ENCODE measurements at places on chromosomes 4 and X.

- DNase-seq: no peak
These were observed 44.0 kb upstream of the MXD4 start for GRCh38 chr4:2305766-2306501.

DNA sequence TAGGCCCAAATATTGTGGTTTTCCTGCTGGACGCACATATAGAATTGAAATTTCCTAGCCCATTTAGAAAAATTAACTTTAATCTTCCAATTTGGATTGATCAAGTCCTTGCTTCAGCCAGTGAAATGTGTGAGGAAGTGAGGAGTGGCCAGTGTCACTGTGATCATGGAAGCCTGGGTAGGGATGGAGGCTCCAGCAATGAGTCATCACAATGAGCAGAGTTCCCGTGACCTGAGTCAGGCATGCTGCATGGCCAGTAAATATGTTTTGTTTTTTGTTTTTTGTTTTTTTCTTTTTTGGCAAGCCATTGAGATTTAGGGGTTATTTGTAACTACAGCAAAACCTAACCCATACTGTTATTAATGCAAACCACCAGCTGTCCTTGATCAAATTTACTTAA is 52.1 kb downstream of the IDS start:
- no peak for DNase-seq

GRCh38 chr4:105560421-105560848 is 8.0 kb downstream of the ARHGEF38 start:
- no peak for DNase-seq

DNA sequence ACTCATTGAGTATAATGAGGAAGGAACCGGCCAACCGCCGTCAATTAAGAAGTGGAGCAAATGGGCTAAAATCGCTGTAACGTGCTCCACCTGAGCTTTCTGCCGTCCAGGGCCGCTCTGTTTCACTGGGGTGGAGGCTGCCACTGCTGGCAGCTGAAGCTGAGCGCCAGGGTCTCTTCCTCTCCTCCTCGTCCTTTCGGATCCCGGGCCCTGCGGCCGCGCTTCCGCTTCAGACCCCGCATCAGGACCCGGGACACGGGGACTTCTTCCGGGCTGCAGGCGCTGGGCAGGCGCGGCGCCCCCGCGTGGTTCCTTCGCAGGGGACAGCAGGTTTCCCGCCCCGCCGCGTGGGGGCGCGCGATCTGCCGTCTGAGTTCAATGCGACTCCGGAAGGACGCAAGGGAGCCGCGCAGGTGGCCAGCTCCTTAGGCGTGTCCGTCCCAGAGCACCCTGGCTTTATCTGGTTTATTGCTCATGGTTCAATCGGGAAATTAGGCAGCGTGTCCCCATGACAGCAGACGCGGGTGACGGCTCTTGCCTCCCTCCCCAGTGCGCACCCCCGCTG is 519.8 kb downstream of the TRIML1 start:
- DNase-seq: no peak

DNA sequence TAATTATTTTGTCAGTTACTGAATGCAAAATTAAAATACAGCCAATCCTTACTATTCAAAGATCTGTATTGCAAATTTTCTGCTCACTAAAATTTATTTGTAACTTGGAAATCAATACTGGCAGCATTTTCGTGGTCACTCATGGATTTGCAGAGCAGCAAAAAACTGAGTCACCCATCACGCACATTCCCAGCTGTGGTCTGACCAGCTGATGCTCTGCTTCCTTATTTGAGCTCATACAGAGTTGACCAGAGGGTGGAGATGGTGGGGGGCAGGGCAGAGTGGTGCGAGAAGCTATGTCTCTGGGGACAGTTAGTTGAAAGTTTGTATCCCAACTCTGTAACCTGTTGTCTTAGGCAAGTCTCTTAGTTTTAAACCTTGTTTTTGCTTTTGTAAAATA is 214.8 kb downstream of the SPCS3 start:
- DNase-seq: no peak

DNA sequence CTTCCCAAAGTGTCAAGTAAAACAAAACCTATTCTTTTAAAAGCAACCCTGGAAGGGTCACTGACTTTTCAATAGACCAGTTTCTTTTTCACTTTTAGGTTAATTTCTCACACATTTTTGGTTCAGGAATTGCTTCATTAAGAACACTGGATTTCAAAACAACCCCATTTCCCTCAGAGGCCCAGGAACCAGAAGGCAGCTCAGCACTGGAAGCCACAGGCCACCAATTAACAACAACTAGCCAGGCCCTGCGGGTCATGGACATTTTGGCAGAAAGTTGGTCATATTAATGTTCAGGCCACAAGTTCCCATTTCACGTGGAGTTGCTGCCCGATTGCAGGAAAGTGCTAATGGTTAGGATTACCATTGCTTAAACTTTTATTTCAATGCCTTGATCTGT is 39.8 kb downstream of the HAND2 start:
- DNase-seq: no peak

- DNase-seq: no peak
These were observed 39.6 kb upstream of the TMPRSS11A start for GRCh38 chr4:68002906-68003305.

DNA sequence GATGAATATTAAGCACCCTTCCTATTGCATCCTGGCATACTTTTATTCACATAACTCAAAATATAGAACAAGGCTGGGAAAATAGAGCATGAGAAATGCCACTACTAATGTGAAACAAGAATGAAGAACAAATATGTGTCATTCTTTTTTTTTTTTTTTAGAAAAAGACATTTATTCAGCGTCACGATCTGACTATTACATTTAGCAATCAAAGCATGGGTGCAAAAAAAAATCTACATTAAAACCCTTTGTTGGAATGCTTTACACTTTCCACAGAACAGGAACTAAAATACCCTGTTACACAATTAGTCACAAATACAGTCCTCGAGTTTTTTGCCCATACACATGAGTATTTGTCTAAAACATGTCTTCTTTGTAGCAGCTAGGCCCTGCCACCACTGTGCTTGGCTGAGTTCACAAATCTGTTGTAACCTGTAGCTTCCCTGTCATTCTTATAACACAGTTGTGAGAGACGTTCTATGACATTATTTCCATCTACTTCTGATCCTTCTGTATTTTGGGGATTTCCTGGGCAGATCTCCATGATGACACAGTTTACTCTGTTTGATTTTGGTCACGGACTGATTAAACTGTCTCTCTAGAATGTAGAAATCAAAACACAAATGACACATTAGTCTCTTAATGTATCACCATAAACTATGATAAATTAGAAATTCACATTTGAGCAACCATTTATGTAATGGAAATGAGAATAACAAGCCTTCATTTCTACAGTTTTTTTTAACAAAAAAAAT is 9.4 kb upstream of the TET2 start:
- DNase-seq: no peak

GRCh38 chrX:155215443-155216178 is 649 bp upstream of the VBP1 start:
- DNase-seq: no peak

DNA sequence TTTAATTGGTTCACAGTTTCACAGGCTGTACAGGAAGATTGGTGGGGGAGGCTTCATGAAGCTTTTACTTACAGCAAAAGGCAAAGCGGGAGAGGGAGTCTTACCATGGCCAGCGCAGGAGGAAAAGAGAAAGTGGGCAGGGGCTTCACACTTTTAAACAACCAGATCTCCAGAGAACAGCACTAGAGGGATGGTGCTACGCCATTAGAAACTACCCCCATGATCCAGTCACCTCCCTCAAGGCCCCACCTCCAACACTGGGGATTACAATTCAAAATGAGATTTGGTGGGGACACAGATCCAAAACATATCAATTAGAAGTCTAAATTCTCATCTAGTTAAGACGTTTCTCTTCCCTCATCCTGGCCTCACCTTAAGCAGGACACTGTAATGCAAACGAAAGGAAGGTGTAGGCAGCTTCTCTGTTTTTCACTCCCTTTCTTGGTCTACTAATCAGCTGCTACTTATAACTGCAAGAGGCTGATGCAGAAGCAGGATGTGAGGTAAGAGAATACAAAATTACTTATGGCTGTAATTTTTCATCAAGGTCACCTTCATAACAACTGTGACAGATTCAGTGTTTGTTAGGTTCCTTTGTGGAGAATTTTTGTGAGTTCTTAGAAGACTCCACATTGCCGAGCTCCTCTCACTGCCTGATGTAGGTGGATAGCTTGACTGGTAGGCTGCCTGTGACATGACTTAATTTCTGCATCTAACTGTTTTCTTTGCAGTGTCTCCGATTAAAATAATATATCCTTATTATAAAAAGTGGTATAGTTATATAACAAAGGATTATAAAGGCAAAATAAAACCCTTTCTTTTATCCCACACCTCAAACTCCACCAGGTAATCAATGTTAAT is 255.1 kb downstream of the IL15 start:
- DNase-seq: no peak

- DNase-seq: no peak
These were observed 165.7 kb downstream of the SOWAHB start for GRCh38 chr4:76732246-76732645.

GRCh38 chr4:37825968-37826294 is 555 bp upstream of the PGM2 start:
- peak; percentile 2 for DNase-seq

- DNase-seq: no peak
These were observed 2353.6 kb downstream of the PCDH7 start for GRCh38 chr4:33073811-33074210.

DNA sequence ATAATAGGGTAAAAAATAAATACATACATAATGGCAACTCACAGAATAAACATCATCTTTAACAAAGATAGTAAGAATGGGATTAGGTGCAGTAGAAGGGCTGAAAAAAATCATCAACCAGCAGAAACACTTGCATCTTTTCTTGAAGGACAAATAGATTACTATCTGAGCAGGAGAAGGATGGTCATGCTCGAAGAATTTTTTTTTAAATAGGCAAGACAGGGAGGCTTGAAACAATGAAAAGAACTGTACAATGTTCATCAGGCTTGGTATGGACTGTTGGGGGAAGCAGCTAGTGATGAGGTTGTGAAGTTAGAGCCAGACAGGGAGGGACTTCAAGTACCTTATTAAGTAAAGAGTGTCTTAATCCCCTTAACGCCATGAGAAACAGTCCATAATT is 167.4 kb upstream of the LDB2 start:
- DNase-seq: no peak

GRCh38 chrX:50988649-50989048 is 78.1 kb downstream of the BMP15 start:
- DNase-seq: no peak

DNA sequence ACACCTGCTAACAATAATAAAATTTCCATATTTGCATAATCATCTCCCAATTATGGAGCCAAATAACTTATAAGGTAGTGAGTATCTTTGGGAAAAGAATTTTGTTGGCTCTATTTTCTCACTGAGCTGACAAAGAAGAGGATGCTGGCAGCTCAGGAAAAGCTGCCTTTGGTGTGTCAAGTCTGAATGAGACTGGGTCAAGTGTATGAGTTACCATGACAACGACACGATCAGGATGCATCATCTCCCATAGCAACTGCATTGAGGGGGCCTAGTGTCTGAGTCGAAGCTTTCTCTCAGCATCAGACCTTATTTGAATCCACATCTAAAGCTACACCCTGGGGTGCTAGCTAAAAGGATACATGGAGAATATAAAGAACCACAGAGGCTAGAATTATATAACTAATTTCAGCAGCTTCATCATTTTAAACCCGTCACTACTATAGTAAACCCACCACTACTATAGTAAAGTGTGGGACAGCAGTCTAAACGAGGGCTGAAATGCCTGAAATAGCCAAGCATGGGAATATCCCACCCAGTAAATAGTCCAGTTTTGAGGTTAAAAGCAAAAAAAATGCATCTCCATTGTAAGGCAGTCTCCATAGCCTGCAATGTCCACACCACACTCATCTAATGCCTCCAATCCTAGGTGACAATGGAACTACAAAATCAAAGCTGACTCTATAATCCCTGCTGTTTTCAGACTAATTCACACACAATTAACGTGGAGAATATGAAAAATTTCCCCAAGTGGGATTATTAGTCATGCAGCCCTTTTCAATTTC is 16.0 kb downstream of the GSPT2 start:
- DNase-seq: no peak

- DNase-seq: no peak
These were observed 103.8 kb upstream of the CXCL13 start for GRCh38 chr4:77501851-77502250.

DNA sequence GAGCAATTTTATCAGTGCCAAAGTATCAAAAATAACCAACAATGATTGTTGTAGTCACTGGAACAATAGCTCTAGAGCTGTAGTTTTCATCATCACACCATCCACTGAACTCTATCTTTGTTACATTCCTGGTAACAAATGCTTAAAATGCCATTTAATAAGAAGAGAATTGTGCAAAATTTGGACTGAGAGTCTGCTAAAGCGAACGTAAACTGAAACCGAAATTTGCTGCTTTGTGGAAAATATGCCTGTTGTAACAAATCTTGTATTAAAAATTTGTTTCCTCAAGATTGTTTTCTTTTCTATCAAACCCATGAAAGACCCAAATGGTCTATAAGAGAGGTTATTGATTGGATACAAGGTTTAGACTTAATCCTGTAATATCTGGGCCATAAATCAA is 109.3 kb upstream of the TECRL start:
- DNase-seq: no peak

- no peak for DNase-seq
These were observed 61.9 kb upstream of the DAPP1 start for GRCh38 chr4:99754756-99755155.

- peak; percentile 71 for DNase-seq
These were observed 110.6 kb downstream of the DCTD start for GRCh38 chr4:182806259-182807252.

DNA sequence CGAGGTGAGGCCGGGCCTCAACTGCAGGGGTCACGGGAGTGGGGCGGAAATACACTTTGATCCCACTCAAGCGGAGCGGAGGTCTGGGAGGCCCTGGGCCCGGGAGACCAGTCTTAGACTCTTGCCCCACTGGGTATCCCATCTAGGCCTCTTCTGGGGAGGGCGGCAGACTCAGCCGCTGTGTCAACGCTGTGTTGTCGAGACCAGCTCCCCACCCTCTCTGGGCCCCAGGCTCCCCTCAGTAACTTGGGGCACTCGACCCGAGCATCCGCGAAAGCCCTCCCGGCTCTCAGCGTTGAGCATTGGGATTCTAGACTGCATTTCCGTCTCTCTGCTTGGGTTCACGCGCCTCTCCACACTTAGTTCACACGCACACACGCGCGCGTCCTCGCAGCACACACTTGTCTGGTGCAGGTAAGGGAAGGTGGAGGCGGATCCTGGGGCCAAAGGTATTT is 1.7 kb downstream of the NKX3-2 start:
- no peak for DNase-seq

DNA sequence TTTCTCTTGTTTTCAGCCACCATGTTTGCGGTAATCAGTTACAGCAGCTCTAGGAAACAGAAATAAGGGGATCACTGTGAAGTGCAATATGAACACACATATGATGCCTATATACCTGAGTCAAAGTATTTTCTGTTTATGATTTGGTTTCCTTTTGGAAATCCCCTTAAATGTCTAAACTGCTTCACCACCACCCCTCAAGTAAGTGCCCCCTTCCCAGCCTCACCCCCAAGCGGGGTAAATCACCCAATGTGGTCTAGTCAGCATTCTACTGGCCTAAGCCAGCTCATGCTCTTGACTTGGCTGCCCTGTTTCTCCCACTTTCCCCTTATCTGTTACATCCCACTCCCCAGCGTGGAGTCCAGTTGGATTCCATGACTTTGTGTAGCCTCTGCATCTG is 176.5 kb downstream of the QDPR start:
- DNase-seq: no peak

- DNase-seq: no peak
These were observed 47.5 kb downstream of the SMC1A start for GRCh38 chrX:53374923-53375322.

Measured in stimulated activated CD4-positive, alpha-beta T cell treated with anti-CD3 and anti-CD28 coated beads, Interleukin-12 subunit alpha, Interleukin-12 subunit beta, amount 100 ng/mL, for 4 hours (primary cell).